ENCODE measurements at places on chromosomes 12 and 14. TPM values are rescaled to one million over a fixed set of nuclear protein-coding genes. Genes with fewer than 3 reads are reported as not detected.

RAPGEF3 gene
- total RNA-seq: 3.7 TPM

DNA sequence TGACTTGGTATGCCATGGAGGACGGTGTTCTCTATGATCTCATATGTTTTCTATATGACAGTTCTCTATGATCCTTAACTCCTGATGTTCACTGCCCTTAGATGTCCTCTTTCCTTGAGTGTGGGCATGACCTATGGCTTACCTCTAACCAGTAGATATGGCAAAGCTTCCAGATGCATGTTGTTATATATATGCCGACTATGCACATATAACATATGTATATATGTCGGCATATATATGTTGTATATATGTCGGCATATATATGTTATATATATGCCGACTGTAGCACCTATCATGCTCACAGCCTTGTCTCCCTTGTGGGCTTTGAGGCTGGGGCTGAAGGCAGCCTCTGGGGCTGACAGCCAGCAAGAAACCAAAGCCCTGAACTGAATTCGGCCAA, 106.0 kb downstream of the GRIP1 start:
- DNase-seq: no peak

- no peak for DNase-seq
Observed at GRCh38 chr12:55188974-55189556, 31.8 kb upstream of the OR10A7 start.

OR4E2 gene
- total RNA-seq: not detected

Measured in type B pancreatic cell (in vitro differentiated cells).